GDM1 (cell line): ENCODE measurements at places on chromosomes 6 and 20.

- no peak for DNase-seq
Measured at GRCh38 chr6:133245007-133245406, 3.9 kb downstream of the EYA4 start.

DNA sequence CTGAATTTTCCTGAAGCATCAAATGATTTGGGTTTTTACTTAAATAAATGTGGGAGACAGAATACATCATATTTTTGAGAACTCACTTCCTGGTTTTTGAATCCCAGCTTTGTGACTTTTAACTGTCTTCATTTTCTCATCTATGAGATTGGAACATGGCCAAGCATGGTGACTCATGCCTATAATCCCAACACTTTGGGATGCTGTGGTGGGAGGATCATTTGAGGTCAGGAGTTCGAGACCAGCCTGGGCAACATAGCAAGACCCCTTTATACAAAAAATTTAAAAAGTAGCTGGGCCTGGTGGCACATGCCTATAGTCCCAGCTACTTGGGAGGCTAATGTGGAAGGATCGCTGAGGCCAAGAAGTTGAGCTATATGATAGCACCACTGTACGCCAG, 122.3 kb downstream of the QKI start:
- no peak for DNase-seq

- DNase-seq, result no peak
Measured at GRCh38 chr6:68633281-68633971, 1.7 kb upstream of the ADGRB3 start.

DNA sequence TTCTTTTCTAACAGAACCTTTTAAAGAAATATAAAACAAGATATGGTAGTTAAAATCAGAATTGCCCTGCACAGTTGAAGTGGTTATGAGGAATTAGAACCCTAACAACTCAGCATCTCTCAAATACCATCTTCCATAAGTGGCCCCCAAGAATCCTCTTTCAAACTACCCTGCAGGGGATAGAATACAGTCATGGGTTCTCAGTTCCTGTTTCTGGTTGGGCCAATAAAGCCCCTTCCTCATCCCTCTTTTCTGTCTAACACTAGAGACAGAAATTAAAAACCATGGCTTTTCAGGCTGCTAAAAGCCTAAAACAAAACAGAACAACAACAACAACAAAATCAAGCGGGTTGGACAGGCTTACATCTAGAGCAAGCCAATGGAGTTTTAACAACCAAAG, 6.7 kb upstream of the LCA5 start:
- DNase-seq, result no peak

- DNase-seq, result no peak
Measured at GRCh38 chr6:126232671-126233070, 107.2 kb upstream of the CENPW start.

GRCh38 chr20:51469578-51470498, 72.7 kb downstream of the NFATC2 start:
- DNase-seq, result no peak

- DNase-seq, result no peak
Measured at GRCh38 chr6:95120984-95121383, 456.4 kb upstream of the MANEA start.

GRCh38 chr20:39082622-39083398, 120.7 kb downstream of the DHX35 start:
- DNase-seq, result no peak

DNA sequence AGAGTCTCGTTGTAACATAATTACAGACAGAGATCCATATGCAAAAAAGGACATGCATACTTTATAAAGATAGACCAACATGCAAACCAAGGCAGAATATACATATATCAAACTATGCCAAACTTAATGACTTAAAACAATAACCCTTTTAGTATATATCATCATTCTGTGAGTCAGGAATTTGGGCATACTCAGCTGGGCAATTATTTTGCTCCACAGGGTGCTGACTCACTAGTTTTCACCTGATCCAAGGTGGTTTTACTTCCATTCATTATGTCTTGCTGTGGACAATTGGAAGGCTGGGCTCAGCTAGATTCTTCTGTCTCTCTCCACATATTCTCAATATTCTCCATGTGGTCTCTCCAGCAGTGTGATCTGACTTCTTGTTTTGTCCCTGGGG, 41.2 kb upstream of the RNF146 start:
- no peak for DNase-seq

DNA sequence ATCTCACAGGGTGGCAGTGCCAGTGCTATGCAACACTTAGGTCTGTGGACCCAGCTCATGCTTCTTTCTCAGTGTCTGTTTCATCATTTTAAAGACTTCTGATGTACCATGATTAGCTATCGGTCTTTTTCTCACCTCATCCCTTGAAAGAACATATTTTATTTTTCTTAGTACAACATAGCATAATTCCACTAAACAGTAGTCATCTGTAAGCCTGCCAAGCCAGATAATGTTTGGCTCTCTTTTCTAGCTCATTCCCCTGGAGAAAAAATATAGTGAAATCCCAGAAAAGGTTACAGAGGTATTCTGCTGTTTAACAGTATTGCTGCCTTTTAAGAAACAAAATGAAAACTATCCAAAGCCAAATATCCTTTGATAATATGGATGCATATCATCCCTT, 177.0 kb upstream of the MMS22L start:
- DNase-seq, result no peak

GRCh38 chr20:23636182-23636907, 1.4 kb downstream of the CST3 start:
- DNase-seq, result no peak

DNA sequence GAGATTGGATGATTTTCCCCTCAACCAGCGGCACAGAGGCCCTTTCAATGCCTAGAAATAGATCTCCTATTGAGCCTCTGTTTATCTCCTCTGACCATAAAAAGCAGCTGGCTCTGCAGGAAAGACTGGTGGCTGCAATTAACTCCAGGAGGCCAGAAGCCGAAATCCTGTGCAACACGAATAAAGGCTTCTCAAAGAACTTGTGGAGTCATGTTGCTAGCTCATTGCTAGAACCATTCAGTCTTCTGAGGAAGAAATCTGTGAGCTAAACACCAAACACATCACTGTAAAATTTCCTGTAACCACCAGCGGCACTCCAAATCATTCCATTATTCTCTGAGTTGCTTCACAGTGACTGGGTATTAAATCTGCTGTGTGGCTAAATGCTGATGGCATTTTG, 49.1 kb upstream of the TPD52L1 start:
- no peak for DNase-seq

DNA sequence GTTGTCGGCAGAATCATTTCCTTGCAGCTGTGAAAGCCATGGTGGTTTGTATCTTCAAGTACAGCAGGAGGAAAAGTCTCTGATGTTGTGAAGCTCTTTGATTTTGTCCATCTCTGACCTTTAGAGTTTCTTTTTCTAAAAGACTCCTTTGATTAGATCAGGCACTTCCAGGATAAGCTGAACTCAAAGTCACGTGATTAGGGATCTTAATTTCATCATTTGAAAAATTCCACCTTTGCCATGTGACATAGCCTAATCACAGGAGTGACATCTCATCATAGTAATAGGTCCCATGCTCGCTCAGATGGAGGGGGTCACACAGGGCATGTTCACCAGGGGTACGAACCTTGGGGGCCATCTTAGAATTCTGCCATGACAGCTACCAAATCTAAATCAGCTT, 441.5 kb upstream of the CDH4 start:
- no peak for DNase-seq

DNA sequence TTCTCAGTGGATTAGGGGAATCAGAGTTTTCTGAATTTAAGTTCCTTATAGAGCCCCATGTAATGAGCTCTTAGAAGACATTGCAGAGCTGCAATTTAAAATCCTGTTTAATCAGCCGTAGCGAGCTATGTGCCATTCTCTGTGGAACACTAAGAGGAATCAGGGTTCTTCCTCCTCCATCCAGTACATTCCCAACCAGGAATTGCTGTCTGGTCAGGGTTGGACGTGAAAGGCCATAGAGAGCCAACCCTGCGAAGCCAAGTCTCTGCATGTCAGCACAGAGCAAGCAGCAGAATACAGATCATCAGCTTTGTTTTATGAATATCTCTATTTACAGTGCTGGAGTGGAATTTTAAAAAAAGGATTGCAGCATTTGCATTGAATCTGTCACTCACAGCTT, 366.0 kb downstream of the LAMA2 start:
- no peak for DNase-seq

DNA sequence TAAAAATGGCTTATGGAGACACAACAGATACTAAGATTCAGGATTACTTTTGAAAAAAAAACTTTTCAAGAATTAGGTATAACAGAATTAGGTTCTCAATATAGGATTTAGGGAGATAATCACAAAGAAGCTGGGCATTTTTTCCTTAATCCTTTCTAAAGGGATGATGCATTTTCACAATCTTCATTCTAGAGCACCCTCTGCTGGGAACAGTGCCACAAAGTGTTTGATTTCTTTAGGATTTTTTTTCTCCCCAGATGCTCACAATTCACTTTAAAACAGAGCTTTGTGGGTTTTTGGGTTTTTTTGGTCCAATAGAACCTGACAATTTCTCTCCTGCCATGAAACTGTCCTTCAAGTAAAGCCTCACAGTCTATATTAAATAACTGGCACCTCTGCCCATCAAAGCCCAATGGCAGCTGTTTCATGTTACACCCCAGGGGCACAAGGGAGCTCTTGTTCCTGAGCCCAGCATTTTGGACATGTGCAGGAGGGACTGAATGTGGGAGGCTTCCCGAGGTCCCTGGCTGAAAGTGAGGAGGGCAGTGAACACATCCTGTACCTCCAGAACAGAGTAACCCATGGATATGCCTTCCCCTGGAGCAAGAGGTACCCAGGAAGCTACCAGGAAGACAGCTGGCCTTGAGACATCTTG, 39.7 kb downstream of the PREP start:
- no peak for DNase-seq

DNA sequence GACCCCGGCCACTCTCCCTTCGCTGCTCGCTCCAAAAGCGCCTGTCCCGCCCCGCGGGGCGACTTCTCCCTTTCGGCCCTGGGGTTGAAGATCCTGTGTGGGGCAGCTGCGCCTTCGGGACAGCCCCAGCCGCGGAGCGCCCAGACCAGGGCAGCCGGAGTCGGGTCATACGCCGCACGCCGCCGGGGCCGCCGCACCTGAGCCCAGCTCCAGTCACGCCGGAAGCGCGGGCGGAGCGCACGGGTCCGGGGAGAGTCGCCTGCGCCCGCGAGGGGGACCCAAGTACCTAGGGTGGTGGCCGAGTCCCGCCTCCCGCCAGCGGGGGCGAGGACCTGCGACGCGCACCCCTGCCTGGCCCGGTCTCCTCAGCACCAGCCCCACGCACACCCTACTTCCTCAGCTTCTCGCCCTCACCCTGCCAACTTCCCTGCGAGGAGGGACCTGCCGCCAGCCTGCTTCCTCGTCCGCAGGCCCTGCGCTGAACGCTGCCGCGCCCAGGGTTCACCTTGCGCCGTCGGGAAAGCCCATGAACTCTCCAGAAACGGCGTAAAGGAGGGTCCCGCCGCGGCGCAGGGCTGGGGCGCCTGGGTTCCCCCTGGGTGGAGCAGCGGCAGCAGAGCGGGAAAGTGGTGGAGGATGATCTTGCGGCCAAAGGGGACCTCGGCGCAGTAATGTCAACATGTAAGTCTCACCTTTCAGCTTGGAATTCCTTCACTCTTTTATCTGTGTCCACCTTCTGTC, at the start of gene ADGRG6:
ADGRG6 (plus strand) TSS at position 357 of the 741 bp plus-strand sequence; CDS start at position 680, 323 bp downstream.
- DNase-seq, result no peak

DNA sequence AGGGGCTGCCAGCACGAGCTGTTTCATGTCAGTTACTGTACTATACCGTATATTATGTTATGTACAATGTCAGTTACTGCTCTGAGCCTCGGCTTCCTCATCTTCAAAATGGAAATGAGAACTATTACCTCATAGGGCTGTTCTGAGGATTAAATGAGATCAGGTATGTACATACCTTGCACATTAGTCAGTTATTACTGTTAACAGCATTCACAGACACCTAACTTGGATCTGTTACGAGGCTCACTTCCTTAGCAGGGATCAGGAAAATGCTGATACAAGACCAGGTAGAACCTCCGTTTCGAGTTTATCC, 69.7 kb upstream of the TBC1D7 start:
- no peak for DNase-seq

DNA sequence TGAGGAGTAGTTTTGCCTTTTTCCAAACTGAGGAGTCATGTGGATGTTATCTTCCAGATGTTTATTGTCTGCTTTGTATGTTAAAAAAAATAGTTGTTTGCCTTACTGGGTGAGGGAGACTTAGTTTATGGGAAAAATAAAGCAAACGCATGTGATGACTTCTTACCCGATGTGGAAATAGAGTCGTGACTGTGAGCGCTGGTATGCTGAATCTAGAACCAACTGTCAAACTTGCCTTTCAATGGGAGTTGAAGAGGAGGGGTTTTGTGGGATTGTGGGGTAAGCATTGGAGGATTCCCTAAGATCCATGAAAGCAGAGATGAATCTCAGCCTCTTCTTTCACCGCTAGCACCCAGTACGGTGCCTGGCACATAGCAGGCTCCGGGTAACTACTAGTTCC, 5.3 kb downstream of the DCBLD1 start:
- DNase-seq, result no peak

DNA sequence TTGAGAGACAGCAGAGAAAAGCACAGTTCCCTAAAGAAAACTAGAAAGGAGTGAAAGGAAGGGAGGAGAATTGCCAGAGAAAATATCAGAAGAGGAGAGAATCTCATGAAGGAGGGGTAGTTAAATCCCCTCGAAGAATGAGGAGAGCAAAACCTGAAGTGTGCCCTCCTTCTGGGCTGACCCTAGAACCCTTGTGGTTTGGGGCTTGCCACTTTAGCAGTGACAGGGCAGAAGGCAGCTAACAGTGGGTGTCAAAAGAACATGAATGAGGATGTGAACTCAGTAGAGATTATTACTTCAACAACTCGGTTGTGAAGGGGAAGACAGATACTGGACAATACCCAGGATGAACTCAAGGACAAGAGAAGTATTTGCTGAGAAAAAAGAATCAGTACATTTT, 73.6 kb downstream of the RALGAPA2 start:
- no peak for DNase-seq

DNA sequence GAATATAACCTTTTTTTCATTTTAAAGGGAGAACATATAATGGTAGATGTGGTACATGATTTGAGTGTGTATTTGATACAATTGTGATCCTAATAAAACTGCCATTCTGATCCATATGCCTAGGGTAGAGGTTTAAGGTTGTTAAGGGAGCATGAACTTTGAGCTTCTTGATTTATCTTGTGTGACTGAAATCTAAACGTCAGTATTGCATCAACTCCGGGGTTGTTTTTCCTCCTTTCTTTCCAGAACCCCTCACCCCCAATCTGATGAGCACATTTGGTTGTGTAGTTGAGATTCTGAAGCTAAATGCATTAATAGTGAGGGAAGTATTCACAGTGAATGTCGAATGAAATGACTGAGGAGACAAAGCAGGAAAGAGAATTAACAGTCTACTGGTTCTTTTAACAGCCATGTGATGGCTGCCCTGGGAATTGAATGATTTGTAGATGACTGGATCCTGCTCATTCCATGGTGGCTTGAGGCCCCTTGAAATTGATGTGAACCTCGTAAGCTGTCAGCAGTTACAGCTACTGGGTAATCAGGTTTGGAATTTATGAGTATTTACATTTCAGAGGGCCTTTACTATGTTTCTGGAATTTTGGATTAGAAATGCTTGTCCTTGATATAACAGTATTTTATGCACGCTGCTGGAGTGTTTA, 44.8 kb downstream of the FARS2 start:
- DNase-seq, result no peak

- no peak for DNase-seq
Measured at GRCh38 chr6:142350309-142350708, 48.5 kb downstream of the ADGRG6 start.

- no peak for DNase-seq
Measured at GRCh38 chr6:18121580-18122127, 823 bp downstream of the NHLRC1 start.
